ENCODE measurements at places on chromosomes 3 and 15.

- no peak for DNase-seq
Observed at GRCh38 chr3:126257984-126258383, 77.6 kb upstream of the ALDH1L1 start.

DNA sequence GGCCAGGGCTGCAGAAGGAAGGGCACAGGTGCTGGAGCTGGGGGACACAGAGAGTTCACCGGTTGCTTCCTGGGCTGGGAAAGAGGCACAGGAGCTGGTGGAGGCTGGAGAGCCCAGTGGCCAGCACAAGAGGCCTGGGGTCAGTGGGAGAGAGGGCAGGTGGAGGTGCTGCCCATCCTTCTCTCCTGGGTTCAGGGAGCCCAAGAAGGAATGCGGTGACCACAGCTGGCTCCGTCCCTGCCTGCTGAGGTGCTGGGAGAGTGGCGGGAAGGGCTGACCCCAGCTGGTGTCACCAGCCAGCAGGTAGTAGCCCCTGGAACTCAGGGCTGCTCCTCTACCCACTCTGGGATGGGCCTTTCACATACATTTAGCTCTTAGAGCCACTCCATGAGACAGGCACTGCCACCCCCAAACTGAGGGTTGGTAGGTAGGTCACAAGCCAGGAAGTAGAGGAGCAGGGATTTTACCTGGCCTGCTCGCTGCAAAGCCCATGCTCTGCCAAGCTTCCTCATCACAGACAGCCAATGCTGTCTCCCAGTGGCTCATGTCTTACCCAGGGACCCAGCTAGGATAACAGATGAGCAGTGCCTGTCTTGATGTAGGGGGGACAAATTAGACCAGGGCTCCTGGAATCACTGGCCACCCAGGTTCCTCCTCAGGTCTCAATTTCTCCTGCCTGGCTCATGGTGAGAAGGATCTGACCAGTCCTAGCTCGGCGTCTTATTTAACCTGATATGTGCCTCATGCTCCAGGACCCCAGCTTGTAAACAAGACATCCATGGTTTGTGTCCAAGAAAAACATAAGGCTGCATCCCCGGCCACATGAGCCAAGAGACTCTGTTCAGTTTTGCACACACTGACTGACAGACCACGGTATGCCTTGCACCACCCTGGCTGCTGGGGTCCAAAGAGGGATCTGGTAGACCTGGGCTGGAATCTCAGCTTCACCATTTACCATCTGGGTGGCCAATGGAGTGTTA is 119.2 kb downstream of the CORO2B start:
- DNase-seq: peak; percentile 48

DNA sequence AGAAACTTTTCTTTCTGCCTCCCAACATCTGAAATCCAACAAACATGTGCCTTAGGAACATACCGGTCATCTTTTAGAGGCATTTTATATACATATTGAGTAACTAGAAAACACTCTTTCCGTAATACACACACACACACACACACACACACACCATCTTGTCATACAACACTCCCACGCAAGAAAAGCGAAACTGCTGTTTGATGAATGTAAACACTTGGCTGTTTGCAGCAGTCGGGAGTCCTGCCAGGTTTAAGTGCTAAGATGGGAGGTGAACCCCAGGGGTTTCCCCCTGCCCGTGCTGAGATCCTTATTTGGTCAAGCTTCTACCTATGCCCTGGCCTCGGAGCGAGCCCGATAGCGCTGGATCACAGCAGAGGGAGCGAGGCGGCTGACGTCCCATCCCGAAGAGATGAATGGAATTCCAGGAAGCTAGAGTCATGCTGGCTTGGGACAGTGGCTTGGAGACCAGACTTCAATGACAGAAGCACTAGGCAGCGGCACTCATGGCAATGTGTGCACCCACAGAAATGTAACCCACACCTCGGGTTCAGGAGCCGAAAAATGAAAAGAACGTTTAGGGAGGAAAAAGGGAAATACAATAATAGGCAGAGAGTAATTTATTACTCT is 1.3 kb upstream of the THBS1 start:
- DNase-seq: no peak

GRCh38 chr15:71679793-71680353 is 130.5 kb upstream of the NR2E3 start:
- DNase-seq: no peak

DNA sequence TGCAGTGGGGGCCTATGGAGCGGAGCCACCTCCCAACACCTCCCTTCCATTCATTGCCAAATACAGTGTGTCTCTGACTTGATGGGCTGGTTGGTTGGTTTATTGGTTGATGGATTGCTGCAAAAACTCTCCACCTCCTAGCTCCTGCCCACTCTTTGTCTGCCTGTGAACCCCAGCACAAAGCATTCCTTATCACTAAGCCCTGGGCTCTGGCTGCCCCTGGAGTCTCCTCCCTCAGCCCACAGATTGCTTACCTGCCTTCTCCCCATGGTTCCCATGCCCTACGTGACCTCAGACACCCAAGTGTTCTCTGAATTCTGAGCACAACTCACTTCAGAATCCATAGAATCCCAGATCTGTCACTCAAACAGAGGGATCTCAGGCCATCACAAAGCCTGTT is 139.1 kb upstream of the TPM1 start:
- DNase-seq: no peak

GRCh38 chr3:180707896-180708295 is 28.6 kb upstream of the CCDC39 start:
- no peak for DNase-seq

GRCh38 chr15:45921376-45921775 is 286.5 kb downstream of the SQOR start:
- DNase-seq: peak; percentile 61

DNA sequence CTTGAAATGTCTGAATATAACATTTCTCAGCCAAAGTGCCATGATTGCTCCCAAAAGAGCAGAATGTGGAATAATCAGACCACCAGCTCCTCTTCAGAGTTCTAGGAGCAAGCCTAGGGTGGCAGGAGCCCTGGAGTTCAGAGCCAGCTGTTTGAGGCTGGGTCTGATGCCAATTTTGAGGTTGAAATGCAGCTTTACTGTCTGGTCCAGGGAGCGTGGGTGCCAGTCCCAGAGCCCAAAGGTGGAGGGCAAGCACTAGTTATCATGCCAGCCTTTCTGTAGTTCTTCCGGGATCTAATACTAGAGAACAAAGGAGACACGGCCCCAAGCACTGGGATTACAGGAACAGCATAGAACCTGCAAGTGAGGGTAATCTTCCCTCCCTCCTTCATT is 69.3 kb downstream of the TNFAIP8L3 start:
- no peak for DNase-seq

DNA sequence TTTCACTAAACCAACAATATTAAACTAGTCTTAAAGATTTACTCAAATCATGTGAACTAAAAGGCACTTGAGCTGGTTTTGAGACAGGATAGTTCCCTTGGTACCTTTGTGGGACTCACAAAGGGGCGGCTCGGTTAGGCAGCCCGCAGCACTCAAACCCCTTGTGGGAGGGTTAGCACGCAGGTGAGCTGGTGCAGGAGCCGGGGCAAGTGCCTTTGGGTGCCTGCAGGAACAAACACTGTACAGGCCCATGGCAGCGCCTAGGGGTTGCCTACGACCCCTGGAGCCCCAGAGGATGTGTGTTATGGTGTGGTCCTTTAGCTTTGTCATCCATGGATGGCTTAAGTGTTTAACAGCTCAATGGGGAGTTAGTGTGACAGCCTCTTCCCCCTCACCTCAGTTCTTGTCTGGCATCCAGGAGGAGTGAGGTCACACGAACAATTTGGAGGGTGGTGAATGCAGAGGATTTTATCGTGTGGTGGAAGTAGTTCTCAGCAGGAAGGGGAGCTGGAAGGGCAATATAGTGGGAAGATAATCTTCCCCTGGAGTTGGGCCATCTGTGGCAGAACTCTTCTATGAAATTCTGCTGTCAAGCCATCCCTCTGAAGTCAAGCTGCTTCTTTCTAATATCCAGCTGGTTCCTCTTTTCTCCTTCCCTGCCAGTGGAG is 470.9 kb downstream of the RBMS3 start:
- peak; percentile 36 for DNase-seq

- DNase-seq: peak; percentile 77
Observed at GRCh38 chr3:139532976-139533375, 6.6 kb downstream of the RBP1 start.

DNA sequence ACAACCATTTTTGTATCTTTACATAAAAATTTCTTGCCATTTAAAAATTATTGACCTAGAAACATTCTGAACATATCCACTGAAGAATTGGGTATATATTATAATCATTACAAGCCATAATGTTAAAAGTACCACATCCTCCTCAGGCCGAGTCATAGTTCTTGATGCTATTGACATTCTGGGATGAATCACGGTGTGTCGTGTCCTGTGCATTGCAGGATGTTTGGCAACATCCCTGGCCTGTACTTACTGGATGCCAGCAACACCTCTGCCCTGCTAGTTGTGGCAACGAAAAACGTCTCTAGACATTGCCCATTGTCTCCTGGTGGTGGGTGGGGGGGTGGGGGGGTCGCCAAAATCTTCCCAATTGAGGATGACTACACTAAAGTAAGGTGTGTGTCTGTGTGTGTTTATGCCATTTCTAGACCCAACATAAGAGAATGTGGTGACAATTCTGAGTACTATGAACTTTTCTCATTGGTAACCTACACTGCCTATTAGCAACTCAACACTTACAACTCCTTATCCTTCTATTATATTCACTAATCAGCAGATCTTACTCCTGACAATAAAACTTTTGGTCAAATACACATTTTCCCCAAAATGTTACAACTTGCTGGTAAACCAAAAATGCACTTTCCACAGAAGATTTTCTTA is 471.6 kb downstream of the FOXP1 start:
- no peak for DNase-seq

DNA sequence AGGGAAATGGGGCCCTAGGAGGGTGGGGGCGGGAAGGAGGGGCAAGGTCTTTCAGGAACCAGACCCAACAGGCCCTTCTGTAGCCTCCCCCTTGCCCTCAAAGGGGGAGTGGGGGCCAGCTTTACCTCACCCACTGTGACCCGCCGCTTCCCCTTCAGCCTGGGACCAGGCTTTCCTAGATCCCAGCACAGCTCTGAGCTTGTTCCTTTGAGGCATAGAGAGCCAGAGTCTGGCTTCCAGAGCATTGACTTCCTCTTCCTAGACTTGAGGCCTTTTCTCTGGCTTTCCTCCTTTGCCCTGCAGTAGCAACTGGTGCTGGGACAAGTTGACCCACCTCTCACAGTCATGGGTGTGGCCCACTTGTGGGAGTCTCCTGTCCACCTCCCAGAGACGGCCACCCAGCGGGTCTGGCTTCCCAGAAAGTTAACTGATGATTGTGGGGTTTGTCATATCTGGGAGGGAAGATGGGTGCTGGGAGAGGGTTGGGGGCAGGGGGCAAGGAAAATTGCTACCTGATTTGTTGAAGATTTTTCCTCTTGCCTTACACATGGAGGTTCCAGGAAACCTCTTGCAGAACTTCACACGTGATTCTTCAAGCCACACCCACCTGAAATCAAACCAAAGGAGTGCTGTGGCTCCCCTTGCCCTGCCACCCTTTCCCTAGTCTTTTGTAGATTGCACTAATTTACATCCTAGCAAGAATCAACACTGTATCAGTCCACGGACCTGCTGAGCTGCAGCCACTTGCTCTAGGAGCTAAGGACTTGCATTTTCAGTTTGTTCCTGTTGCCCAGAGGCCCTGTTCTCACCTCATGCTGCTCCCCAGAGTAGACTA is 4.1 kb upstream of the CHST14 start:
- DNase-seq: no peak

GRCh38 chr15:101188637-101189408 is 63.0 kb downstream of the CHSY1 start:
- no peak for DNase-seq

DNA sequence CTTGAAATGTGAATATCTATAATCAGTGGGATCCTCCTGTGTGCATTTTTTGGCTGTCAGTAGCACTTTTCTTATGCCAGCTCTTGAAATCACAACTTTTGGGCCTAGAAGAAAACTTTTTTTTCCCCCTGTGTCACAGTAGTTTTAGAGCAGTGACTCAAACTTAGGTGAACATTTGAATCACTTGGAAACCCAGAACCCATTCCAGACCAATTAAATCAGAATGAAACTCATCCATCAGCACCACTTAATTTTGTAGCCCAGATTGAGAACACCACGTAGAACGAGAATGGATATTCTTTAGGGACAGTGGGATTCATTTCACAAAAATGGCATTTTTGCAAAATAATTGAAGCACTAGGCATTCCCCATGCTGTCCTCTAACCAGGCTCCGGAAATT is 224.8 kb upstream of the NANOGP8 start:
- no peak for DNase-seq

DNA sequence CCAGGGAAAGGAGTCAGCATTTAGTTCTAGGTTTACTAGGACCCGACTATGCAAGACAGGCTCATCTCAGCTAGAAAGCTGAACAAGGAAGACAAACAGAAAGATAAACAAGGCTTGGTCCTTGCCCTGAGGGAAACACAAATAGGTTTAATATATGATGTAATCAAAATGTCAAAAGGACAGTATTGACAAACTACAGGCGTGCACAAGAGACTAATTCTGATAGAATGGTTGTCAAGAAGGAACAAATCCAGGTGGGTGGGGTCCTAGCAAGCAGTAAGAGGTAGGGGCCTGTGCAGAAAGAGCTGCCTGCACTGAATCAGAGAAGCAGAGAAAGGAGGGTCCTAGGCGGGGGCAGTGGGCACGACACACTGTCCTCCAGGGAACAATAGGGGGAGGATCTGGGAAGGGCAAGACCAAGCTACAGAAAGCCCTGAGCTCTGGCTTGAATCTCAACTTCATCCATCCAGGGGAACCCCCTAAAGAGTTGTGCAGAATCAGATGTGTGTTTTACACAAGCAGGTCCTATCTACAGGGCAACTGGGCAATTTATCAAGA is 23.4 kb downstream of the RFTN1 start:
- DNase-seq: no peak

GRCh38 chr3:24372559-24373197 is 122.0 kb downstream of the THRB start:
- no peak for DNase-seq
